ENCODE measurements at places on chromosomes 4 and X.

GRCh38 chrX:39144323-39144722 lies 343.1 kb downstream of the MID1IP1 start:
- DNase-seq = no peak

- DNase-seq = no peak
Measured at GRCh38 chr4:117249333-117249732, 164.0 kb upstream of the TRAM1L1 start.

- no peak for DNase-seq
Measured at GRCh38 chrX:138791551-138791950, 80.0 kb upstream of the FGF13 start.

- no peak for DNase-seq
Measured at GRCh38 chr4:68129793-68130192, at the start of gene TMPRSS11F. Gene TMPRSS11F (minus strand): TSS chr4:68129869. CDS start chr4:68129820, 49 bp downstream.

DNA sequence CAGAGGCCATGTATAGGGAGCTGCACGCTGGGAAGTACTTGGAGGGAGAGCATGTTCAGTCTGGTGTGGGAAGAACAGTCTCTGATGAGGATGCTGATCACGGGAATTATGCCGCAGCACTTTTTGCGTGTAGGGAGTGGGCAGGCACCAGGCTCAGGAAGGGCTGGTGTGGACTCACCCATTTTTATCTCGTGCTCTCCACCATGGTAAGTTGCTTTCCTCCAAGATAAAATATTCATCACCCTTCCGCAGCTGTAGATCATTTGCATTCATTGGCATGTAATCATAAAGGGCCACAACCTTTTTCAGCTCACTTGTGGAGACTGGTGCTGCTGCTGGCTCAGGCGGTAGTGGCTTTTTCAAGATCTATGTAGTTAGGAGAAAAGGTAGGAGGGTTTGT lies 11.8 kb upstream of the TIMM8A start:
- DNase-seq = no peak

DNA sequence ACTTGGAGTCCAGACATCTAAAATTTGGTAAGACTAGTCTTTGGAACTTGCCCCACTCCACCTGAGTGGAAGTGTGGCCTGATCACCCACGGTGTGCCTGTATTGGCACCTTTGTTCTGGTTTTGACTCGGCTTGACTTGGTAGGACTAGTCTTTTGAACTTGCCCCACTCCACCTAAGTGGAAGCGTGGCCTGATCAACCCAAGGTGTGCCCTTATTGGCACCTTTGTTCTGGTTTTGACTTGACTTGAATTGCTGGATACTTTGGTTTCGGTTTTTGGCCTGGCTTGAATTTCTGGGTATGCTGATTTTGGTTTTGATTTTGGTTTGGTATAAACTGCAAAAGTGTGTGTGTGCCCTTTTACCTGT lies 44.7 kb upstream of the UGT2B7 start:
- no peak for DNase-seq

GRCh38 chrX:133681421-133681820 lies 266.1 kb upstream of the GPC4 start:
- no peak for DNase-seq

GRCh38 chr4:139392797-139393196 lies 61.1 kb upstream of the RAB33B start:
- no peak for DNase-seq

DNA sequence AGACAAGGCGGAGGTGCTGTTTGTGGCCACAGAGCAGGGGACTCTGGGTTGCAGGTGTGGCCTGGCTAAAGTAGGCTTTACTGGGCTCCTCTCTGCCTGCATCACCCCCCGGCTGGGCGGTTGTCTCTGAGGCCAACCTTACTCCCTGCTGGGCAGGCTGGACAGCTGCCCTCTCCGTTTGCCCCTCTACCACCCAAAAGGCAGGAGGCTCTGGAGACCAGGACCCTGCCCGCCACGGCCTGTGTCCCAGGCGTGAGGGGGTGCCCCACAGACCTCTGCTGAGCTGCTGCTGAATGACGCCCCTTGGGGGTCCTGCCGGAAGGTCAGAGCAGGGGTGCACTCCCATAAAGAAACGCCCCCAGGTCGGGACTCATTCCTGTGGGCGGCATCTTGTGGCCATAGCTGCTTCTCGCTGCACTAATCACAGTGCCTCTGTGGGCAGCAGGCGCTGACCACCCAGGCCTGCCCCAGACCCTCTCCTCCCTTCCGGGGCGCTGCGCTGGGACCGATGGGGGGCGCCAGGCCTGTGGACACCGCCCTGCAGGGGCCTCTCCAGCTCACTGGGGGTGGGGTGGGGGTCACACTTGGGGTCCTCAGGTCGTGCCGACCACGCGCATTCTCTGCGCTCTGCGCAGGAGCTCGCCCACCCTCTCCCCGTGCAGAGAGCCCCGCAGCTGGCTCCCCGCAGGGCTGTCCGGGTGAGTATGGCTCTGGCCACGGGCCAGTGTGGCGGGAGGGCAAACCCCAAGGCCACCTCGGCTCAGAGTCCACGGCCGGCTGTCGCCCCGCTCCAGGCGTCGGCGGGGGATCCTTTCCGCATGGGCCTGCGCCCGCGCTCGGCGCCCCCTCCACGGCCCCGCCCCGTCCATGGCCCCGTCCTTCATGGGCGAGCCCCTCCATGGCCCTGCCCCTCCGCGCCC lies 920 bp downstream of the HTT-AS start:
- no peak for DNase-seq

DNA sequence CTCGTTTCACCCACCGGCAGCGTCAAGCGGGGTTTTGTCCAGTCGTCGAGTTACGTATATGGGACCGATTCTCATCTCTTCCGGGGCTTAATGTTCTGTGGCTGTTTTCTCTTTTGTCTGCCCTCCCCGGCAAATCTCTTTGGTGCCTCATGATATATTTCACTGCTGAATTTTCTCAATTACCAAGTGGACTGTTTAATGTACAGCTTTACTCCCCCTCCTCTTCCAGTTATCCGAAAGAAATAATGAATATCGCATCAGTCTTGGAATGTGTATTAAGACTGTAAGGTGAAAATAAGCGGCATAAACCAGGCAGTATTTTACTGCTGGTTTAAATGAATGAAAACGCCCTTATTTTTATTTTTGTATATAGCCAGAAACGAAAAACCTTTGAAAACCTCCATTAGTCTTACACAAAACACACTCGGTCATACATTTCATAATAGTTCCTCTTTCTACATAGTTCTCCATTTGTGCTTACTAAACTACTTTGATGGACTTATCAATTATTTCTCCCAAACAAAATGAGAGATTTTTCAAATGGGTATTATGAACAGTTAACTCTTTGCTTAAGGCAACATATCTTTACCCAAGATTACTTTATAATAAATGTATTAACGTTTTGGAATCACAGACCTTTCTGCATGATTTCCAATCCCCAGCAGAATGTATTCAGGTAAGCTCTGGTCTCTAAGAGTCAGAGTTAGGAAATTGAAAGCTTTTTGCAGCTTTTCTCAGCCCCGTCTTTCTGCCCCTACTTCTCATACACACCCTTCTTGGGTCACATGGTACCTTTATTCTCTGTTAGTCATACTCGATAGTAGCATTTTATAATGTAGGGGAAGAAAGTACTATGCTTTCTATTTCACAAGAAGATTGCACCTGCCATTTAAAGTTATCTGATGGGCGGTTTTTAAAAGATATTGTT lies 979 bp downstream of the RP2 start:
- no peak for DNase-seq

DNA sequence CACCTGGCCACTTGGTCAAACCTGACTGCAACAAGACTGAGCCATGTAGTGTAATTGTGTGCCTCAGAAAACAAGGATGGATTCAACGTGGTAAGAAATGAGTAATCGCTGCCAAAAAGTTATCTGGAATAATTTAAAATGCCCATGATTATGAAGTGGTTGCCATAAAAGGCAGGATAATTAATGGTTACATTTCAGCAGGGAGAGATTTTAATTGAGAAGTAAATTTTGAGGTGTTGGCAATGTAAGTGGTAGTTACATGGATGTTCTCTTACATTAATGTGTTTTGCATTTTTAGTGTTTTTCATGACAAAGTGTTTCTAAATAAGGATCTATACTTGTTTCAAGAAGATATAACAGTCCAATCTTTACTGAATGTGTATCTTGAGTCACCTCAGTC lies 15.7 kb downstream of the HAUS3 start:
- DNase-seq = no peak

- no peak for DNase-seq
Measured at GRCh38 chr4:81538716-81539427, 67.2 kb upstream of the RASGEF1B start.

DNA sequence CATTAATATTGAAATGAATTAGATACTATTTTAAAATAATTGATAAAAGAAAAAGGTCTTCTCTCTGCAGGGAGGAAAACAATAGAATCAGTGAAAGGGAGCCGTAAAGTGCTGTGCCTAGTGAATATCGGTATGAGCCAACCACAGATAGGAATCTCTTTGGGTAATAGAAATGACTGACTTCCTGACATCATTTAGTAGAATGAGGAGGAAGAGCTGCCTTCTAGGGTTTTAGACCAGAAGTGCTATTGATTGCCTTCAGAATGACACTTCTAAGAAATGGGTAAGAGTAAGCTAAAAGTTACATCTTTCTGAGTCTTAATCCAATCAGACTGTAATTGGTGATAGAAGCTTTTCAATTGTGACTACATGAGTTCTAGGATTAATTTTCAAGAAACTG lies 134.0 kb upstream of the MAP9 start:
- no peak for DNase-seq

GRCh38 chr4:55553441-55554201 lies 6.9 kb upstream of the CLOCK start:
- DNase-seq = no peak

- DNase-seq = no peak
Measured at GRCh38 chr4:173934201-173934600, 349.3 kb downstream of the FBXO8 start.

- no peak for DNase-seq
Measured at GRCh38 chrX:17425136-17425535, 50.1 kb downstream of the NHS start.

DNA sequence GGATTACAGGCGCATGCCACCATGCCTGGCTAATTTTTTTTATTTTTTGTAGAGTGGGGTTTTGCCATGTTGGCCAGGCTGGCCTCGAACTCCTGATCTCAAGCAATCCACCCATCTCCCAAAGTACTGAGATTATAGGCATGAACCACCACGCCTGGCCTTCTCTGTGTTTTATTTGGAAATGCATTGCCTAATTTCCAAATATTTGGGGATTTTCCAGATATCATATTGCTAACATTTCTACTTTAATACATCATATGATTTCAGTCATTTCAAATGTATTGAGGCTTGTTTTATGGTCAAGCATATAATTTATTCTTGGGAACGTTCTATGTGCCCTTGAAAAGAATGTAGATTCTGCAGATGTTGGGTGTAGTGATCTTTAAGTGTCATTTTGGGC lies 38.8 kb downstream of the FGF2 start:
- no peak for DNase-seq

GRCh38 chrX:81174286-81174685 lies 27.4 kb downstream of the HMGN5 start:
- DNase-seq = no peak

GRCh38 chrX:10569946-10570345 lies 50.4 kb downstream of the MID1 start:
- no peak for DNase-seq

GRCh38 chr4:24226023-24226422 lies 336.2 kb upstream of the PPARGC1A start:
- DNase-seq = no peak
